Renal cortex interstitium (tissue), 15 donors: ENCODE measurements at places on chromosomes 5 and 9. TPM values are rescaled to one million over a fixed set of nuclear protein-coding genes. Genes with fewer than 3 reads are reported as not detected.

NRARP gene
- 7.7 TPM for polyA plus RNA-seq

HOMER1 gene
- polyA plus RNA-seq: 27.5 TPM

CDX1 gene
- 0.75 TPM for polyA plus RNA-seq

OR1N1 gene
- polyA plus RNA-seq: not detected

C9orf57 gene
- not detected for polyA plus RNA-seq

FOXD4L5 gene
- polyA plus RNA-seq: 0.24 TPM

NTNG2 gene
- polyA plus RNA-seq: 0.32 TPM

PLEKHG4B gene
- 11.0 TPM for polyA plus RNA-seq

PCDHAC2 gene
- polyA plus RNA-seq: 0.64 TPM

PCA3 gene
- 0.83 TPM for polyA plus RNA-seq

OGN gene
- 42.9 TPM for polyA plus RNA-seq

FOXD4L6 gene
- not detected for polyA plus RNA-seq

LTC4S gene
- polyA plus RNA-seq: 6.8 TPM

SLC23A1 gene
- 14.2 TPM for polyA plus RNA-seq

GRCh38 chr9:92632641-92633040 is 37.3 kb downstream of the IPPK start:
- DNase-seq: no peak

DNA sequence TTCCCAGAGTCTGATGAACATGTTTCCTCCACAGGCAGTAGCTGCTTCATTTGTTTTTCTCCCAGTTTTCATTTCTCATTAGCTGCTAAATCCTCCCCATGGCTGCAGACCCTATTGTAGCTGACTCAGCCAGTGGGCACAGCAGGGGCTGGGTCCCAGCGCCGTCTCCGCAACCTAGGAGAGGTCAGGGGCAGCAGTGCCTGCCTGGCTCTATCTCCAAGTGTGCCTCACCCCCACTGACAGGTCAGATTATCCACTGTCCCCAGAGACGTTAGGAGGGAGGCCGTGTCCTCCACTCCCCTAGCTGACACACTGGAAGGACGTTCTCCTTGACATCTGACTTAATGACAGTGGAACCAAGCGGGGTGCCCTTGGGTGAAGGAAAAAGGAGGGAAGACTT is 31.1 kb downstream of the KCNIP1 start:
- DNase-seq: no peak

DNA sequence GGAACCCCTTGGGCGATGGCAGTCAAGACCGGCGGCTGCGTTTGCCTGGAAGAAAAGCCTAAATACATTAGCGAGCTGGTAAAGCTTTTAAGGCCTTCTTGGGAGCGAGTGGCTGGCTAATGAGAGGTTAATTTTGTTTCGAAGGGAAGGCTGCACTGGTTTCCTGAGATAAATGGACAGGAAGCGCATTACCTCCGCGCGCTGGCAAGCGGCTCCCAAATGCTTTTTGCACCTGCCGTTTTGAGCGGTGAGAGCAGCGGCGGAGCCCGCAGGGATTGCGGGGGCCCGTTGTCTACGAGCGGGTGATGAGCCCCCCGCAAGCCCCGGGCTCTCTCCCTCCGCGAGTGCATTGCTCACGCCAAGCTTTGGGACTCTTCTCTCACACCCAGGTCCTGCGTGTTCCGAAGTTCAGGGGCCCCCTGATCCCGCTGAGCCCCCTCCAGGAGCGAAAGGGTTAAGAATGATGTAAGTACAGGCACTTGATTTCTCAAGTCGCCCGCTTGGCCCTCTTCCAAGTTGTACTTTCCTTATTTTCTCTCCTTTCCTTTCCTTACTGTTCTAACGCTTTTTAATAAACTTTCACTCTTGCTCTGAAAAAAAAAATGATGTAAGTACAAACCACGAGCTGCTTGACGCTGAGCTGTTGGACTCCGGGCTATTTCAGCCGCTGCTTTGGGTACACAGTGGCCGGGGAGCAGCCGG is 3.1 kb upstream of the RGMB start:
- DNase-seq: no peak

- DNase-seq: no peak
Observed at GRCh38 chr5:120528609-120529008, 64.5 kb downstream of the PRR16 start.

GRCh38 chr9:107007402-107007801 is 144.4 kb downstream of the ZNF462 start:
- DNase-seq: no peak

GRCh38 chr9:110099236-110100095 is 108.5 kb downstream of the C9orf152 start:
- no peak for DNase-seq

DNA sequence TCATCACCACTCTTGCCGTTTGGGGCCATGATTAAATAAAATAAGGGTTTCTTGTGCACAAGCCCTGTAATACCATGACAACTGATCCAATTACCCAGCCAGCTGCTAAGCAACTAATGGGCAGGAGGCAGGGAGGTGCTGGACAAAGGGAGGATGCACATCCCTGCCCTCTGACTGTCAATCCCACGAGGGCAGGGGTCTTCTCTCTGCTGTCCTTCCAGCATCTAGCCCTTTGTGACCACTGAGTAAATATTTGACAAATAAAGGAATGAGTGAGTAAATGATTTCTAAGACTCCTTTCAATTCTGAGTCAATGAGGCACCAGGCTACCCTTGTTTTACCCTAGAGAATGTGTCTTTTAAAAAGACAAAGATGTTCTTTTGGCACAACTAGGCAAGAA is 247.1 kb downstream of the SYK start:
- no peak for DNase-seq

- DNase-seq: no peak
Observed at GRCh38 chr5:80632700-80633099, 21.8 kb upstream of the MSH3 start.

- DNase-seq: no peak
Observed at GRCh38 chr5:172800088-172800551, 29.1 kb upstream of the DUSP1 start.

- no peak for DNase-seq
Observed at GRCh38 chr5:39341896-39342295, 22.4 kb downstream of the C9 start.

DNA sequence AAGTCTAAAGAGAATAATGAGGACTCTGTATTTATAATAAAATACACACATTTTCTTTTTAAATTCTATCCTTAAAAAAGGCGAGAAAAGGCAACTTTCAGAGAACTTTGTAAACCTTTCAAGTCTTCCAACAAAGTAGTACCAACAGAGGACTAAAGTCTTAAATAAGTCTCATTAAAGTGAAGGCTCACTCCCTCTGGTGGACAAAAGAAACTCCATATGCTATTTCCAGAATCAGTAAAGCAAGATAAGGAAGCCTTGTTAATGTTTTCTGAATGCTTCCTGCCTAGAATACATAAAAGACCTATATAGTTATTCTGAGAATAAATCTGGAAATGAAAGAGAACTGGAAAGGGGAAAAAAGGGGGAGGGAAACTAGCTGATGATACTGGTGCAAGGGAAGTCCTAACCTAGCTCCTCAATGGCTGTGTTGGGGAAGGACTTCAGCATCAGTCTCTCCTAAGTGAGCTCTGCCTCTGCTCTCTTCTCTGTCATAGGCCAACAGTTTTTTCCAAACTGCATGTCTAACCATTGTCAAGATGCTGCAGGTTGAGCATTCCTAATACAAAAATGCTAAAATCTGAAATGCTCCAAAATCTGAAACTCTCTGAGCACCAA is 7.2 kb downstream of the HMGCS1 start:
- DNase-seq: no peak

DNA sequence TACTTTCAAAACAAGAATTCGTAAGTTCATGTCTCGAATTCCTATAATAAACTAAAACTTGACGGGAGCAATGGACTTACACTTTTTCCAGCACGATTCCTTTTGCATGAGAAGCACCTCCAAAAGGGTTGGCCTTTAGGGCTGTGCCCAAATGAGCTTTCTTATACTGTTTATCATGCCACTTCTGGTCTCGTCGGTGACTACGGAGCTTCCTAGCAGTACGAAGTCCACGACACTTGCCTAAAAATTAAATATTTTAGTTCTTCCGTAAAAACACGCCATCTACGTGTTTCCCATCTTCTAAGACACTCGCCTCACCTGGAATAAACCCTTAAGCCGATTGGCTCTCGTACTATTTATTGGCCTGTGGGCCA is 554 bp downstream of the RPS23 start:
- DNase-seq: no peak

DNA sequence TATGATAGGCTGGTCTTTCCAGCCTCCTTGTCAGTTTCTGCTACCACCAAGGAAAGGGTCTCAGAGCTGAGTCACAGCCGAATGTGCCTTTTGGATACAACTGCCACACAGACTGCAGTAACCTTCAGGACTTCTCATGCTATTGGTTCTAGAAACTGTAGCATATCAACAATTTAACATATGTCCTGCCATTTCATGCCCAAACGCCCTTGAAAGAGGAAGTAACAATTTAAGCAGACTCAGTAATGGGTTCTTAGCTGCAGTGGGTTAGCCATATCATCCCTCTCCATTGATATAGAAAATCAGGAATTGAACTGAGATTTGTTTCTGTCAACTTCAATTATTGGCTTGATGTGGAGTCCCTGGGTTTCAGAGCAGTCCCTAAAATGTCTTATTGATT is 4.1 kb upstream of the CLK4 start:
- no peak for DNase-seq

DNA sequence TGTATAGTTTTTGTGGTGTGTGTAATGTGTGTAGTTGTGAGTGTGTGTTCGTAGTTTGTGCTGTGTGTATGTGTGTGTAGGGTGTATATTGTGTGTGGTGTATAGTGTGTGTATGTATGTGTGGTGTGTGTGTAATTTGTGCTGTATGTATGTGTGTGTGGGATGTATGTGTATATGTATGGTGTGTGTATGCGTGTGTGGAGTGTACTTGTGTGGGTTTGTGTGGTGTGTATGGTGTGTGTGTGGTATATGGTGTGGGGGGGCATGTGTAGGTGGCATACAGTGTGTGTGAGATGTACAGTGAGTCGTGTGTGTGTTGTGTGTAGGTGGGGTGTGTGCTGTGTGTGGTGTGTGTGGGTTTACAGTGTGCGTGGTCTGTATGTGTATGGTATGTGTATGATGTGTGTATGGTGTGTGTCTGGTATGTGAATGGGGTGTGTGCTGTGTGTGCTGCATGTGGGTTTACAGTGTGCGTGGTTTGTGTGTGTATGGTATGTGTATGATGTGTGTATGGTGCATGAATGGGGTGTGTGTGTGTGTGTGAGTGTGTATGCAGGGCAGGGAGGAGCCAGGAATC is 125.2 kb downstream of the GADD45G start:
- DNase-seq: no peak

DNA sequence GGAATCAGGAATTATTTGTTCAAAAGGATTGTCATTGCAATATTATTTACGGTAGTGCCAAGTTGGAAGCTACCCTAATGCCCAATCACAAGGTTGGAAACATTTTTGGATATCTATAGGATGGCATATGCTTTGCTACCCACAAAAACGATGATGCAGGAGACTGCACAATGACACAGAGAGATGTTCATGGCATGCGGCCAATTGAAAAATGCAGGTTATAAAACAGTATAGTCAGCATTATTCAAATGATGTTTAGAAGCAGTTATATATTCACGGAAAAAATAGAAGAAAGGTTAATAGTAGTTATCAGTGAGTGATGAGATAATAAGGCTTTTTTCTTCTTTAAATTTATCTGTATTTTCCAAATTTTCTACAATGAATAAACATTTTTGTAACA is 5.9 kb upstream of the ACSL6 start:
- DNase-seq: no peak

DNA sequence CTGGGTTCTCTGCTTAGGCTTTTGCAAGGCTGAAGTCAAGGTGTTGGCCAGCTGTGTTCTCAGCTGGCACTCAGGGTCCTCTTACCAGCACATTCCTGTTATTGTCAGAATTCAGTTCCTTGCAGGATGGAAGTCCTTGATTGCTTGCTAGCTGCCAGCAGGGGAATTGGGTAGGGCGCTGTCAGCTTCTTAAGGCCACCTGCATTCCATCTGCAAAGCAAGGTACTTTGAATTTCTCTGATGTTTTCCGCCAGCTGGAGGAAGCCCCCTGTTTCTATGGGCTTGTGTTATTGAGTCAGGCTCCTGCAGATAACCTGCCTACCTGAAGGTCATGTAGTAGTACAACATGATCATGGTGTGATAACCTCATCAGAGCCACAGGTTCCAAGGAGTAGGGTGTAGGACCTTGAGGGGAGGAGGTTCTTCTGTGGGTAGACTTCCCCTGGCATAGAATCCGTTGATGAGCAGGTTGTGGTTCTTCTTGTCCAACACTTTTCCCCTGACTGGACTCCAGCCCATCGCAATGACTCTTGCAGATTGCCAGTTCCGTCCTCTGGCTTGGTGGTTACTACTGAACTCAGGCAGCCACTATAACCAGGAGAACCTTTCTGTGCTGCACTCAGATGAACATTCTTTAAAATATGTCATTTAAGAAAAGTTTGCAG is 6.8 kb downstream of the TENT4A start:
- no peak for DNase-seq

GRCh38 chr5:66639037-66639436 is 42.8 kb downstream of the MAST4 start:
- no peak for DNase-seq

- DNase-seq: no peak
Observed at GRCh38 chr5:155727512-155728145, 599.3 kb upstream of the SGCD start.

DNA sequence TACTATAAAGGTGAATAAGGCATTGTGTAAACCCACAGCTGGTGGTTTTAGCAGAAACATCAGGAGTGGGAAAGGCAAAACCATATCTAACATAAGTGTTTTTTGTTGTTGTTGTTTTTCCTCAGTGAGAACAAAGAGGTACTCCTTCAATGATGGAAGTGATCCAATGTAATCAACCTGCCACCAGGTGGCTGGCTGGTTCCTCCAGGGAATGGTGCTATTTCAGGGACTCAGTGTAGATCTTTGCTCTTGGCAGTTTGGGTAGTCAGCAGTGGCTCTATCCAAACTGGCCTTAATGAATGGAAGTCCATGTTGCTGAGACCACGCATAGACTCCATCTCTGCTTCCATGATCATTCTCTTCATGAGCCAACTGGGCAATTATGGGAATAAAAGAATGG is 10.8 kb downstream of the DMRTA1 start:
- DNase-seq: no peak

GRCh38 chr5:159527546-159528254 is 197.4 kb upstream of the IL12B start:
- DNase-seq: no peak

GRCh38 chr9:124231095-124231737 is 26.5 kb upstream of the NEK6 start:
- DNase-seq: no peak

DNA sequence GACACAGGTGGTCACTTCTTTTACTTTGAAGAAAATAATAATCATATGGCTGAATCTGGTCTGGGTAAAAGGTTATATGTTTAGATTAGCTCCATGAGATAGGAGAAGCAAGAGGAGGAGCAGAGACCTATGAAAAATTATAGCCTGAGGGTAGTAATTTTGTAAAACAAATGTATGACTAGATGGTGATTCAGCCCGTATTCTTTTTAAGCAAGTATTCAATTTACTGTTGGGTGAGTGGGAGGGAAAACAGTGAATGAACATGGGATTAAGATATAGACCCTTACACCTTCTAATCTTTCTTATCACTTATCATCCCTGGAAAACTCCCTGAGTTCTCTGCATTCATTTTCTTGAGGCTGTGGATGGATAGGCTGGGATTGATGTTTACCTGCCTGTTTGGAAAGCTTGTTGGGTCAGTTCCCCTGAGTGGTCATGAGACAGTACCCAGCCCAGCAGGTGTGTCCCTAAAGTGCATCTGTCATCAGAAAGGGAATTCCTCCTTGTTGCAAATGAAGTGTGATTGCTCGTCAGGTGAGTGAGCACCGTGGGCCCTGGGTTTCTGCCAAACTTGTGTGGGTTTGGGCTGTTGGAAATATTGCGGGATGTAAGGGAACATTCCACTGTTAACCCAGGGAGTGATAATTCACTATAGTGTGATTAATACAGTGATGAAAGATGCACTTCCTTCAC is 101.2 kb upstream of the GDNF start:
- no peak for DNase-seq
